ENCODE measurements at places on chromosomes 2 and 18.

DNA sequence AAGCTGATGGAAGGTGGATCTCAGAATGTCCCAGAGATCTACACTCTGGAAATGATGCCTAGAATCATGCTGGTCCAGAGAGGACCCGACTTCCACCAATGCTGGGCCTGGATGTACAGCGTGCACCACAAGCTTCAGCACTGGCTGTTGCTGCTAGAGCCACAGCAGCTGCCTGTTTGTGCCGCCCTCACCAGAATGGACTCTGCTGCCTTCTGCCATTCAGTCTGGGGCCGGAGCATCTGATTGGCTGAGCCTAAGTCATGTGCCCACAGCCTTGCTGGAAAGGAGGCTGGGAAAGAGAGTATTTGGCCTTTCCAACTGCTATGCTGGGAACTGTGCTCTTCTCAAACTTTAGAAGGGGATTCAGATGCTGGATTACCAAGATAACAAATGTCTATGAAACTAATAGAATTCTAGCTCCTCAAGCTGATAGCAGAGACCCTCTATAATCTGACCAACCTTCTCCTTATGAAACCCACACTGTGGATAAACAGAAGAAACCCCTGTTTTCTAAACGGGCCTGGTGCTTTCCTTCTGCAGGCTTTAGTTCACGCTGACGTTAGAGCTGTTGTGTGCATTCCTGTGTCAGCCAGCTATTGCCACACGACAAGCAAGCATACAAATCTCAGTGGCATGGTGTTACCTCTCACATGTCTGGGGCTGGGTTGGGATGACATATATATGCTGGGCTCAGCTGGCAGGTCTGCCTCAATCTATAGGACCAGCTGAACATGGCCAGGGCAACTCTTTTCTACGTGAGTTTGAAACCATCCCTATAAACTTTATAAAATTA is 4.1 kb upstream of the LOXHD1 start:
- DNase-seq, result peak; percentile 50

DNA sequence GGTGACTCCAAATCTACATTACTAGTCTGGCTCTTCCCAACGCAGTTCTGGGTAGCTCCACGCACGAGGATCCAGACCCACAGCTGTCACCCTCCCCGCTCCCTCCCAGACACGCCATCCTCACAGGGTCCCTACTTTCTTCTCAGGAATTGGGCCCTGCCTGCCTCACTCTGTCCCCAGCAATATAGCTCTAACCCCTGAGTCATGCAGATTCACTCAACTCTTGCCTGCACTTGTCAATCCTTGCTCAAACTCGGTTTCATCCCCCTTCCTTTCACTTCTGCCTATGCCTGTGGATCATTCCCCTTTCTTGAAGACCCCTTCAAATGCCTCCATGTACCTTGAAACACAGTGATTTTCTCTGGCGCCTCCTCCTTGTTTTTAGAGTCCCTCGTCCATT is 5.0 kb downstream of the ST8SIA5 start:
- no peak for DNase-seq

GRCh38 chr2:69306822-69307578 is 80.0 kb downstream of the GFPT1 start:
- DNase-seq, result peak; percentile 43

DNA sequence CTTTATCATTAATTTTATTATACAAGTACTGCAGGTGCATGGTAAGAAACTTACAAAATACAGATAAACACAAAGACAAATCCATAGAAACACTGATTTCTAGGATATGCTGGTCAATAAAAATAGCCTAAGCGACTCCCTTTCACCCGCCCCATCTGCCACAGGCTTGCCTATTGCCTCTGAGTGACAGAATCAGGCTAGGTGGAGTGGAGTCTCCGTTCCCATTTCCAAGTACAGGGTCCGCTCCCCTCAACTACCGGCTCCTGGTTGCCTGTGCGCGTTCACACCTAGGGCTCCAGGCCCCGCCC is 201 bp upstream of the TRAPPC12 start:
- DNase-seq, result no peak

GRCh38 chr18:11004951-11005350 is 144.4 kb downstream of the PIEZO2 start:
- no peak for DNase-seq

- no peak for DNase-seq
Observed at GRCh38 chr2:64637931-64638330, 15.8 kb downstream of the SERTAD2 start.

DNA sequence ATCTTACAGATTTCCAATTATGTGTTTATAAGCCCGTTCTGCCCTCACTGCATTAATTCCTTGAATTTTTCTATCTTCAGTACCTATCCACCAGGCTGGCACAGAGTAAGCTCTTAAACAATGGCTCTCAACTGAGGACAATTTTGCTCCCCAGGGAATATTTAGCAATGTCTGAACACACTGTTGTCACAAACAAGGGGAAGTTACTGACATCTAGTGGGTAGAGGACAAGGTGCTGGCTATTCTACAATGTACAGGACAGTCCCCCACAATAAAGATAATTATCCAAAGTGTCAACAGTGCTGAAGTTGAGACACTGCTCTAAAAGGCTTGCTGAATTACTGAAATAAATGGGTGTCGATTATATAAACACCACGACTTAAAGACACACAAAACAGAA is 5.0 kb downstream of the NDUFS1 start:
- no peak for DNase-seq

GRCh38 chr18:10062302-10063300 is 148.8 kb downstream of the VAPA start:
- no peak for DNase-seq

GRCh38 chr2:238285653-238286082 is 2.7 kb downstream of the PER2 start:
- no peak for DNase-seq

DNA sequence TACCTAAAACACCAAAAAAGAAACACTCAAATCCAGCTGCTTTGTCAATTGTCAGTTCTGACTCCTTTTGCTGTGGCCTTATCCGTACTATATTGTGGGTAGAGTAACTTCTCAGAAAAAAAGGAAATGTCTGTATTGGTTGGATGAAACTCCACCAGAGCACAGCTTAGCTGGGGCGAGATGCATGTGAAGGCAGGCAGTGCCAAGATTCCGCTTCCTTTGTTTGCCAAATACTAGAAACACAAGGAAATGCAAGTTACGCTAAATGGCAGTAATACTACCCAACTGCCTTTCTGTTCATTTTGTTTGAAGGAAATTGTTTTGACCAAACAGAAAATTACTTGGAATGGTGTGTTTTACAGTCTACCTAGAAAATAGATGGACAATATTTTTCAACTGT is 10.0 kb downstream of the KLF11 start:
- no peak for DNase-seq

DNA sequence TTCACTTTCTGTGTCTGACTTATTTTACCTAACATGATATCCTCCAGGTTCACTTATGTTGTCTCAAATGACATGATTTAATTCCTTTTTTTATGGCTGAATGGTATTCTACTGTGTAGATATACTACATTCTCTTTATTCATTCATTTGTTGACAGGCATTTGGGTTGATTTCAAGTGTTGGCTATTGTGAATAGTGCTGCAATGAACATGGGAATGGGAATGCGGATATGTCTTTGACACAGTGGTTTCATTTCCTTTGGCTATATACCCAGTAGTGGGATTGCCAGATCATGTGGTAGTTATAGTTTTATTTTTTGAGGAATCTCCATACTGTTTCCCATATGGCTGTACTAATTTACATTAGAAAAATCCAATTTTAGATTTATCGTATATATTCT is 195.4 kb upstream of the KLHL14 start:
- no peak for DNase-seq

DNA sequence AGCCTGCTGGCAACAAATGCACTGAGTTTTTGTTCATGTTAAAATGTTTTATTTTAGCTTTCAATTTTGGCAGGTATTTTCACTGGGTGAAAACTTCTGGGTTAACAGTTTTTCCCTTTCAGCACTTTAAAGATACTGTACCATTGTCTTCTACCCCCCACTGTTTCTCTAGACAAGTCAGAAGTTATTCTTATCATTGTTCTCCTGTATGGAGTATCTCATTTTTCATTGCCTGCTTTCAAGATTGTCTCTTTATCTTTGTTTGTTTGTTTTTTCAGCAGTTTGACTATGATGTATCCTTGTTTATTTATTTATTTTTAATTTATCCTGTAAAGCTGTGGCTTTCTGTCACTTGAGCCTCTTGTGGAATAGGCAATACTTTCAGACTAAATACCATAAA is 277.0 kb downstream of the ICOS start:
- DNase-seq, result no peak

DNA sequence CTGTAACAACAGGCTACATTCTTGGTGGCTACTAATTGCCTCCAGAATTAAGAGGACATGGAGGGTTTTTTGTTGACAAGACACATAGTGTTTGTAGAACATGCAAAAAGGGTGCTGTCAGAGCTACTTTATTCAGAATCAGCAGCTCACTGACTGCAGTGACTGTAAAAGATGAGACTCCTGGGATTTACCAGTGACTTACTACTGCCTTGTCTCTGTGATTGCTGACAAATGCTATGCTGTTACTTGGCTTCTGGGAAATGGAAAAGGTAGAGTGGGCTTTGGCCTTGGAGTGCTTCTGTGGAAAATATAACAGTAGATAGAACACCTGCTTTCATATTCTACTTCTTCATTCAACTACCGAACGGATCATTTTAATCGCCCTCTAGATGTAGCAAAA is 47.8 kb downstream of the GREB1L start:
- no peak for DNase-seq

DNA sequence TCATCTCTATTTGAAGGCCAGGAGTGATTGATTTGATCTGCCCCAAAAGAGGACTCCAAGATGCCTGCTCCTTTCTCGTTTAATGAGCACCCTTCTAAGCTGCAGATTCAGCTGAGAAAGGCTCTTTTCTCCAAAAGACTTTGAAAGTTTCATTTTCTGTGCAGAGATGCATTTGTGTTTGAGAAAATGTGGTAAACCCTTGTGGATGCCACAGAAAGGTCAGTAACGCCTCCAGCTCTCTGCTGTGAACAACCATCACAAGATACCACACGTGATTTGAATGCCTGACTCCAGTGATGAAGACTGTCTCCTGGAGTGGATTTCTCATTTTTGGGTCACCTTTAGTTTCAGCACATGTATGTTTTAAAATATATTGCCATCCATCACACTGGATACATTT is 35.0 kb upstream of the CCDC85A start:
- DNase-seq, result no peak

DNA sequence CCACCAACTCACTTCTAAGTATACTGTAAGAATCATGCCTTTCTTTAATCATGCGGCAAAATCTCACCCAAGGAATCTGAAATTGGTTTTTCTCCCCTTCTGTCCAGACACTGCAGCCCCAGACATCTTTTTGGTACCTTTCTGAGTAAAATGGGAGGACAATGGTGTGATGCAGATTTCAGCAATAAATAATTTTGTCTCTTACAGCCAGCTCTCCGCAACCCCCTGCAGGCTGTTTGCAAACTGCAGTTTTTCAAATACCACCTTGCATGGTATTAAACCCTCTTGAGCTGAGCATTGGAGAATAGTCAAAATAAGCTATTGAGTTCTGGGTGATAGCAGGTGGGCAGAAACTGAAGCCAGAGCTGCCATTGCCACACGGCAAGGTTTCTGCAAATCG is 32.2 kb downstream of the GPR39 start:
- no peak for DNase-seq

DNA sequence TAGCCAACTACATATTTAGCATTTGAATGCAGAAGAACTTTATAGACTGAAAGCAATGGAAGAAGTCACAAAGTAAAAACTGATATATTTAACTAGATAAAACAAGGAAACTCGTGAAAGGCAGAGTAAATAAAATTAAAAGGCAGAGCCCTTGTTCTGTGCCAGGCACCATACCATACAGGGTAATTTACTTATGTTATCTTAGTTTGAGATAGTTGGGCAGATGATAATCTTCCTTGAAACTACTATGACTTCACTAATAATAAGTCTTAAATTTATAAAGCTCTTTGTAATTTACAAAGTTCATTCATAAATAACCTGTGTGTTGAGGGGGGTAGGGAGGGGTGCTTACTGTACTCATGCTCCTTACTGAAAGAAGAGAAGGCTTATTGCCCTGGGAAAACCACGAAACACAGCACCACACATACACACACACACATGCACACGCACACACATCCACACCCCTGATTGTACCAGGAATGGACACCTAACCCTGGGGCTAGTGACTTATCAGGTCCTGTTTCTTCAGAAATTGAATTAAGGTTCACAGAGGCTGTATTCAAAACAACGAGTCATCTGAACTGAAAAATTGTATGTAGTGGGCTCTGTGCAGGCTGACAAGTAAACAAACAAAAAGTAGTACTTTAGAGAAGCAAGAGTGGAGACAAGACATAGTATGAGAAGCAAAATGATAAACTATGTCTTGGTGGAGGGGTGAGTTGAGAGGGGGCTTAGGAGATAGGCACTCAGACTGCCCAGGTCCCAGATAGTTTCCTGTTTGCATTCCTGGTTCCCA is 38.1 kb downstream of the AGFG1 start:
- no peak for DNase-seq

- DNase-seq, result no peak
Observed at GRCh38 chr2:224984637-224985036, 57.6 kb downstream of the DOCK10 start.

DNA sequence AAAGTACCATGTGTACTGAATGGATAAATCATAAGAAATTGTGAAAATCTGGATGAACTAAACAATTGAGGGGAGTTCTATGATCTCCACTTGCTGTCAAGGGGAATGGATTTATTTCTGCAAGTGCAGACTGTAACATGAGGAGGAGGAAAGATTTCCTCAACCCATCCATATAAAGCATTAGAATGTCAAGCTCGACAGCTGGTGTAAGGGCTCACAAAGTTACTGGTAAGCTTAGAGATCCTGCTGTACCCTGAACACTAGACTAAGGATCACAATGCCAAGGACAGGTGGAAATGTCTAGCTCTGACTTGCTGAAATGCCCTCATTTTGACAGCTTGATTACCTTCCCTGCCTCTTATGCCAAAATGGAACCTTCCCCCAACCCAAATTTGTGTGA is 125.3 kb downstream of the TCF4 start:
- no peak for DNase-seq

GRCh38 chr18:58095222-58095621 is 51.2 kb downstream of the NEDD4L start:
- DNase-seq, result no peak

DNA sequence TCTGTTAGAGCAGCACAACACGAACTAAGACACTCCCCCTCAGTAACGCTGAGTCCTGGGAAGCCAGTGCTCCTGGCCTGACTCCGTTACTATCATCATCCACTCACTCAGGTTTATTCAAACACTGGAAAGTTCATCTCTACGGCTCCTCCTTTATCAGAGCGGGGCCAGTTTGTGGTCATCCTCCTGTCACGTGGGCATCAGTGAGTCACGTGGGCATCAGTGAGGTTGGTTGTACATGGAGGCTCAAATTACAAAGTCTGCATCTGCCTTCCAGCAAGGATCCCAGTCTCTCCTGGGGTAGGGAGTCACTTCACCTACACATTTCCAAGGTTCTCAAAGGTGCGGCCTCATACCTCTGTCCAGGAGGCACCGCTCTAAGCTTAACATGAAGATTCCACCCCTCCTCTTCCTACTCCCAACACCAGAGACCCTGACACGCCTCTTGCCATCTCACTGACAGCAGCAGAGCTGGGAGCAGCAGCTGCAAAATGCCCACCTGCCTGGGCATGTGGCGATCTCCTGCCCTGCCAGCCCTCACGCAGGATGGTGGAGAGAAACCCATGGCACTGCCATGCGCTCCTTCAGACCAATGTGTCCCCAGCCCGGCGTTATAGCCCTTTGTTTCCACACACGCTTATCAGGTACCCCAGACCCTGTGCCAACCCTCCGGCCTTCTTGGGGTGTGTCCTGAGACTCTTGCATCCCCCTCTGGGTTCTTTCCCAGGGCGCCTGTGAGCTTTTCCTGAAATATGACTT is 99.2 kb upstream of the PTPRM start:
- DNase-seq, result no peak

All from hypothalamus (tissue), 51 donors.